NCI-H187 (cell line): ENCODE measurements at places on chromosomes 2 and 18.

GRCh38 chr18:58255701-58256311 is 211.8 kb downstream of the NEDD4L start:
- no peak for DNase-seq

DNA sequence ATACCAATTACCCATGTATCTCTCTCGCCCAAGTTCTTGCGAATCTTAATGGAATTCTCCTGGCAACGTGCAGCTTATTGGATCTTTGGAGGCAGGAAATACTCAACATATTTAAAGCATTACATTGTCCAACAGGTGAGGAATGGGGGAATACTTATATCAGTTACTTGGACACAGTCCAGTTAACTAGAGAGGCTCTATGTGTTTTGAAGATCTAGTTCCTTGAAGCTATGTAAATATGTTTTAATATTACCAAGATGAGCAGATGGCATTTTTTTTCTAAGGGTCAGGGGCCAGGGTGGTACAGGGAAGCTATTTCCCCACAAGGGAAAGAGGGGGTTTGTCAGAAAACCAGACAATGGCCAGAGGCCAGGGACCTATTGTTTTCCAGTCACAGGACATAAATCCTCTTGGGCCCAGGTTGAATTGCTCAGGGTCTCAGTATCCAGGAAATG is 26.8 kb upstream of the MC5R start:
- no peak for DNase-seq

DNA sequence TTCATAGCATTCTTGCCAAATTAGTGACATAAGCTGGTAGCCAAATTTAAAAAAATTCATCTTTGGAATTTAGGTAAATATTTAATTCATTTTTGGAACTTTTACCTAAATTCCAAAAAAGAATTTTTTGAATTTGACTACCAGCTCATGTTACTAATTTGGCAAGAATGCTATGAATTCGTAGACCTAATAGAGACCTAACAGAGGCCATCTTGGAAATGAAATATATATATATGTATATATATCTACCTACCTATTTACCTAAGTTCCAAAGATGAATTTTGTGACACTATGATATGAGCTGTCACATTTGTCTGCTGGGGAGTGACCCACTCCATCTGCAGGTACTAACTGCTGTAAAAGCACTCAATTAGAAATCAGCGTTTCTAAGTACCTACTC is 65.6 kb downstream of the MYOM1 start:
- DNase-seq, result no peak

GRCh38 chr2:179974761-179975160 is 32.3 kb downstream of the CWC22 start:
- DNase-seq, result no peak

DNA sequence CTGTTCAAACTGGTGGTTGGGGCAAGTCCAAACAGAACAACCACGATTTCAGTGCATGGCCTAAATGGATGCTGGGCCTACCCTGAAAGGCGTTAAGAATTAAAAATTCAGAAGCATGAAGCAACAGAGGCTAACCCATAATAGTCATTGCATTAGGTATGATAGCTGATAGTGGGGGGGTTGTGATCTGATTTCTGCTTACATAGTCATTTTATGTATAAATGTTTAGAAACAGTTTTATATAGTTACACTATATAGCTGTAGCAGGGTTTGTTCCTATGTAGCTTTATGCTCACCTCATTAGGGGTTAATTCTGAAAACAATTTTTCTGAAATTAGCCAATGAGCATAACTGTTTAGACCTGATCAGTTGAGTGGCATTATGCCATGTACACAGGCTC is 9.6 kb downstream of the TAF1B start:
- DNase-seq, result no peak

- no peak for DNase-seq
These were observed 164.4 kb downstream of the FMNL2 start for GRCh38 chr2:152499331-152499816.

DNA sequence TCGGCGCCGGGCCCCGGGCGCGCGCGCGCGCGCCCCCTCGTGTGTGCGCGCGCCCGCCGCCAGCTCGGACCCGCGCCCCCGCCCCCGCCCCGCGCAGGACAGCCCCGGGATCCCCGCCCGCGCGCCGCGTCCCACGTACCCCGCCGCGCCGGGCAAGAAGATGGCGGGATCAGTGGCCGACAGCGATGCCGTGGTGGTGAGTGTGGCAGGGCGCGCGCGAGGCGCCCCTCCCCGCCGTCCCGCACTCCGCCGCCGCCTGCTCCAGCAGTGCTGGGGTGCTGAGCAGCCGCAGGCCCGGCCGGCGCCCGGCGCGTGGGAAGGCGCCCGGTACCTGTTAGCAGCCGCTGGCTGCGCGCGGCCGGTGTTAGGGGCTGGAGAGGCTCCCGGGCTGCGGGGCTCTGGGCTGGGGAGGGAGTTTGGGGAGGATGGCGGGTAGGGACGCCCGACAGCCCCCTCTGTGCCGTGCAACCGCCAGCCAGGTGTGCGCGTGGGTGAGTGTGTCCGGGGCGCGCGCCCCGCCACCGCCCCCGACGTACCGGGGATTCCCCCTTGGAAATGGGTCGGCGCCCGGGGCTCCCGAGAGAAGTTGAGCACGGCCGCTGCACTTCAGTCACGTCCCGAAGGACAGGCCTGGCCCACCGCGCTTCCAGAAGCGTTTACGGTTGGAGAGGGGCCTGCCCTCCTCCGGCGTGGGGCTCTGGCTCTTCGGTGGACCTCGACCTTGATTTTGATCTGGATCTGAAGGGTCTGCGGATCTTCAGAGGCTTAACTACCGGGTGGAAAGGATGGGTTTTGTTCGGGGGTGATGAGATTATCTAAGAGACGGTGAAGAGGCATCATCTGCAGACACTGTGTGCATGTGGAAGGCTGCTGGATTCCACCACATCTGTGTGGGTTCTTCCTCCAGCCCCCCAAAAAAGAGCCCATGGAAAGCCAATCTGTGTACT is 697 bp downstream of the LGALSL start:
- DNase-seq, result peak; percentile 34

GRCh38 chr2:231159306-231159705 is 34.5 kb upstream of the HTR2B start:
- no peak for DNase-seq

GRCh38 chr2:239349453-239350135 is 51.2 kb downstream of the HDAC4 start:
- DNase-seq, result no peak

DNA sequence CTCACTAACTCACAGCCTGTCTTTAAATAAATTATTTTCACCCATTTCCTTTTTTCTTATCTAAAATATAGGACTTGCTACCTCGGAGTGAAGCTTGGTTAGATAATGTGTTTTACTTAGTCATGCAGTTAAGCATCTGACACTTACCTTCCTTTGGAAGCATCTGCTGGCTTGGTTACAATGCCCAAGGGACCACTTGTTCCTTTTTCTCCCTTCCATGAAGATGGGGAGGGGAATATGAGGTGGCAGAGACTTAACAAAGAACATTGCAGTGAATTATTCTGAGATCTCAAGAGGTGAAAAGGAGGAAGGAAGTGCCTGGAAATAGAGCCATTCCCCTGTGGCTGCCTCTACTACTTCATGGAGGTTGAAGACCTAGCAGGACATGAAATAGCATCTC is 145.4 kb upstream of the FOSL2 start:
- DNase-seq, result peak; percentile 72

- no peak for DNase-seq
These were observed 24.5 kb downstream of the MALT1 start for GRCh38 chr18:58695772-58696171.

DNA sequence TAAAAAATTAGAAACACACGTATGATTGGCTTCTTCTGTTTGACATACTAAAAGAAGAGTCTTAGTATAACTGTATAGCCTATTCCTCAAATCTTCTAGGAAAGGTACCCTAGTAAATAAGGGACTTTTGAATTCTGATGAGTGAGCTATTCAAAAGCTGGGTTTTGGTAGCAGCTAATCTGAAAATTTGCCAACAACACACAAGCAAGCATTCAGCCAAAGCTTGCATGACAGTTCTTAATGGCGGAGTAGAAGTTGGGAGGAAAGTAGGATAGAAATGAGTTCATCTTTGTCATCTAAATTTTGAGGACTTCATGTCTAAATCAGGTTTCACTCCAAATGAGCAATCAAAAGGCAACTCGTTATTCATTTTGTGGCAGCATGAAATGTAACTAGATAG is 813.0 kb downstream of the MBD2 start:
- DNase-seq, result no peak
